Glomerular endothelial cell (primary cell): ENCODE measurements at places on chromosomes 5 and 9.

DNA sequence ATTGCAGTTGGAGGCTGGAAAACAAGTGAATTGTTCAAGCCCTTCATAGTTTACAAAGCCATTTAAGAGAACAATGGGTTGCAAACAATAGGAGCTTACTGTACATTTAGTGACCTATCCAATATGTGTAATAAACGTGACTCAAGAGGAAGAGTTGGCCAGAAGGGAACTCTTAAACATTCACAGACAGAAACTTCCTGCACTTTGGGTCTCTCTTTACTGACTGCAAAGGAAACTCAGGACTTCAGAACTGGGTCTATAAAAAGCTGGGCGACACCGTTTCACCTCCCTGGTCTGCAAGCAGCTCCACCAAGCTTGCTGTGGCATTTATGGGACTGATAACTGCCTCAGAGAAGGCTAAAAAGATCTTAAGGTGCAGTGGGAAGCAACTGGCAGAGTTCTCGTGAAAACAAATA lies 48.7 kb upstream of the SPATA31D4 start:
- peak; percentile 72 for DNase-seq

DNA sequence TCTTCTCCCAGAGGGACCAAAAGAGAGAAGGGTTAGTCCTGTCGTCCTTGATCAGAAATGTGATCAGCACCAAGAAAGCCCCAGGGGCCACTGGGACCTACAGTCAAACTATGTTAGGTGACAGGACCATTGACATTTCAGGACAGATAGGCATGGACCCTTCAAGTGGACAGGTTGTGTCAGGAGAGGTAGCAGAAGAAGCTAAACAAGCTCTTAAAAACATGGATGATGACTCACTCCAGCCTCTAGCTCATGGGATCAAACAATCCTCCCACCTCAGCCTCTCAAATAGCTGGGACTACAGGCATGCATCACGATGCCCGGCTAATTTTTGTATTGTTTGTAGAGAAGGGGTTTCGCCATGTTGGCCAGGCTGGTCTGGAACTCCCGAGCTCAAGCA lies 2.3 kb upstream of the AQP3 start:
- DNase-seq: no peak

DNA sequence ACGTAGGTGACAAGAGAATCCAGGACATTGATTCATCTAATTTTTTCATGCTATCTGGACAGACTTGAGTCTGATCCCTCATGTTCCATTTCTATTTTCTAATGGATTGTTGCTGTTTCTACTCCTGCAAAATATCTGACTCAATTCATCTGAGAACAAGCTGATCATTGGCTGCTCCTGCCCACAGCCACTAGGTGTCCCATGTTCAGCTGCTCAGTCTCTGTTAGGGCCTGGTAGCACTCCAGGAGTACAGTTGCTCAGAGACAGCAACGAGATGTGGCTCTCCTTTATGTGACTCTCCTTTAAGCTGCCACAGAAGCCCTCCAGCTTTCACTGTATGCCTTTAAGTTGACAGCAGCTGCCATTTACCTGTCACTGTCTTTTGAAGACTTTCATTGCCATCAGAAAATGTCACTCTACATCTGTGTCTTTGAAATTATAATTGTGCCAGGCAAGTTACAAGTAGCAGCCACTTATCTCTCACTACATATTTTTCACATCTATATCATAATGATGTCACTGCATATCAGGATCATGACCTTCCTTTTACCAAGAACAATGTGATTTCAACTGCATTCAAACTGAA lies 1944.2 kb upstream of the NUDT12 start:
- no peak for DNase-seq

DNA sequence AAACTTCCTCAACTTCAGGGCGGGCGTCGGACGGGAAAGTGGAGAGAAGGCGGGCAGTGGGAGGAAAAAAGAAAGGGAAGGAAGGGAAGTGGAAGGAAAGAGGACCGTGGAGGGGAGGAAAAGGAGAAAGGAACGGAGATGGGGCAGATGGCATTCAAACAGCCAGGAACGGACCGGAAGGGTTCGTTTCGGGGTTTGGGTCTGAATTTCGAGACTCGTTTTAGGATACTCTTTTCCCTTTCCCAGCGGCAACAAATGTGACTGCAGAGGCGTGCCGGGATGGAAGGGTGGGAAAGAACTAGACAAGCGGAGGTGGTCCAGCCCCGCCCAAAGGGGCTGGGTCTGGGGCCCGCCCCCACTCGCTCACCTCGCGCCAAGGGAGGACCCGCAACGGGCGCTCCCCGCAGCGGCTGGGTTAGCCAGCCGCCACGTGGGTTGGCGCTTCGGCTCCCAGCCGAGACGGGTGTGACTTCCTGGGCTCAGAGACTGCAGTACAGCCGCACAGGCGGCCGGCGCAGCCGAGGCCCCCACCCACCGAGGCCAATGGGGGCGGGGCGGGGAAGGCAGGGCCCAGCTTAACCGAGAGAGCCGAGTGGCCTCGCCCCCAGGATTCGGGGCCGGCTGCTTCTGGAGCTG lies 2.7 kb downstream of the VCAN start:
- no peak for DNase-seq

- no peak for DNase-seq
Measured at GRCh38 chr5:454936-455335, 12.0 kb downstream of the EXOC3 start.

GRCh38 chr9:136307215-136307750 lies 3.4 kb upstream of the CCDC187 start:
- DNase-seq: no peak

GRCh38 chr5:82332064-82332855 lies 54.1 kb upstream of the RPS23 start:
- no peak for DNase-seq

DNA sequence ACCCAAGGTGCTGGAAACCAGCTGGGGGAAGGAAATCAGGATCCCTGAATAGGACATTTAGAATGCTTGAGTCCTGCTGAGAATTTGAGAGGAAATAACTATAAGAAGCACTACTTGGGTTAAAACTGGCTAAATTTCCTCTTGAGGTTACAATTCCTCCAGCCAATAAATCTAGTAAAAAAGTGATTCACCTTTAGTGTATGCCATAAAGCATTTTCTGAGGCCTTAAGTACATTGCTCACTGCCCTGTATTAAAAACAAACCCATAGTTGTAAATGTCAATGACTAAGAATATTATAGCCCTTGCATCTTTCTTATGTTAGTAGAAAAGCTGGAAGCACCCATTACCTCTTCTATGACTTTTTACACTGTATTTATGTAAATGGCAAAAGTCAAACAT lies 634.7 kb upstream of the ARRDC3 start:
- no peak for DNase-seq

- DNase-seq: no peak
Measured at GRCh38 chr9:92718086-92719001, 46.3 kb downstream of the BICD2 start.

DNA sequence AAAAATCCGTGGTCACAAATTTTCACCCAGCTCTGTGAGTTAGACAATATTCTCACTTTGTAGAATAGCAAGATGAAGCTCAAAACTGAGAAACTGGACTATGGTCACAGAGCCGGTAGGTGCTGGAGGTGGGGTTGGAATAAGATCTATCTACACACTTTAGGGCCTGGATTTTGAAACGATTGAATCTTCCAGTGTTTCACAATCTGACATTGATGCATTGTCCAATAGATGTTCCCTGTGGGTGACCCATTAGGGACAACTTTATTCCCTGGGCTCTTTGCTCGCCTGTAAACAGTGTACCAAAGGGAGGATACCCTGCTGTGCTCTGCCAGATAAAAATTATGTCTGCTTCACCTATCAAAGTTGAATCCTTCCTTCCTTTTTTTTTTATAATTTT lies 145.4 kb upstream of the MPDZ start:
- DNase-seq: no peak

- DNase-seq: no peak
Measured at GRCh38 chr9:79430619-79431018, 141.1 kb upstream of the TLE4 start.

DNA sequence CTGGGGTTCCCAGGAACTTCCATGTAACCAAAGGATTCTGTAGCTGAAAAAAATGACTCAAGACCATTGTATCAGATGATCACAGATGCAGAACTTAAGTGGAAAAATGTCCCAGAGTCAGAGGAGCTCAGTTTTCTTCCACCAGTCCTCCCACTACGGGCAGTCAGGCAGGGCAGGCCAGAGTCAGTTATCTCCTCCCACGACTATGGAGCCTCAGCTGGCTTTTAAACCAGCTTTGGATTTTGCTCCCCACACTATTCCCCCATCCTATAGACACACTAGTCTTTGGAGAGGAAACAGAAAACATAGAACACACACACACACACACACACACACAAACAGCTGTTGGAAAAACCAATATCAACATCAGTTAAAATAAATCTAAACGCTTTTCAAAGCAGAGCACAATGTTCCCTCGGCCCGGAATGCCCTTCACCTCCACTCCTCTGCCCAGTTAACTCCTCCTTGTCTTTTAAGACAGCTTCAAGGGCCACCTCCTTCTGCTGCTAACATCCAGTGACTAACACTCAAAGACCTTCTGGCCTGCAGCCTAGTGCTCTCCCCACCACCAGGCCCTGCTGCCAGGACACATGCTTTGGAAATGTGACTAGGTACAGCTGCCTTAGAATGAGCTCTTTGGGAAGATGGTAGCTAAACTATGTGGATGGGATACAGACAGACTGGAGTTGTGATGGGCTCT lies 56.8 kb downstream of the NIPAL4 start:
- no peak for DNase-seq

DNA sequence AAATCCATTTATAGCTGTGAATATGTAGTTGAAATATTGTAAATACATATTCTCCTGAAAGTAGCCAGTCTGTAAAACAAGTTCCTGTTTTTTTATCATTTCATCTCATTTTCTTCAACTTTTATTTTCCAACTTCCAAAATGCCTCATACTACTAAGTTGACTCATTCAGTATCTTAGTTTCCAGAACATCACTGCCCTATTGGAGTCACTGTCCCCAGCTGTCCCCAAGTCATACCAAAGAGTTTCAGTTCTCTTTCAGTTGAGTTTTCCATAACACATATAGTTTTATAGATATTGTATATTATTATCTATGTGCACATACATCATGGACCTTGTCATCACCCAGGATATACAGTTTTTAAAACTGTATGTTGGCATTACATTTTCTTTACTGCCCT lies 261.7 kb downstream of the CDH12 start:
- no peak for DNase-seq

- no peak for DNase-seq
Measured at GRCh38 chr5:118981783-118982182, 6.6 kb downstream of the DTWD2 start.

GRCh38 chr9:86642721-86643120 lies 288.5 kb upstream of the TUT7 start:
- DNase-seq: no peak

DNA sequence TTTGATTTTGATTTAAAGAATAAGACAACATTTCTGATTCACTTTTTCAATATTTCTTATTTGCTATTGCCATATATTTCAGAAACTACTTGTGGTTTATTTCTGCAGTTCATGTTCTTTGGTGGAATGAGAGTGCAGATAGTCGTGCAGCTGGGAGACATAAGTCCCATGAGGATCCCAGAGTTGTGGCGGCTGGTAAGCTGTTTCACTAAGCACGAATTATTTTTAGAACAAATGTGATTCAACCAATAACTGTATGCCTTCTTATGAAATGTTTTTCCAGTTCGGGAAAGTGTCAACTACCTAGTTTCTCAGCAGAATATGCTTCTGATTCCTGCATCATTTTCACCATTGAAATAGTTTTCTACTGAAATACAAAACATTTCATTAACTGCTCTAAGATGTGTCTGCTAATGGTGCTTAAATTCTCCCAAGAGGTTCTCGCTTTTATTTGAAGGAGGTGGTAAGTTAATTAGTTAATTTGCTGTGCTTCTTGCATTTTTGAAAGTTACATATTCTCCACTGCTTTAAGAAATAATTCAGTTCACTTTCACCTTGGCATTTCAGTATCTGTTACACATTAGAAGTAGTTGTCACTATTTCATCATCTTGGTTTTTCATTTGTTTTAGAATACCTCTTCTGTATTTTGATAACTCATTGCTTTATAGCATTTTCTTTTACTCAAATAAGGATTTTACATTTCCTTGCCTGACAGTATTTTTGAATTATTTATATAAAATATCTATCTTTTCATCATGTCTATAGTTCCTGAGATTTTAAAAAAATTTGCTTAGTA lies 9.0 kb downstream of the NIPSNAP3B start:
- no peak for DNase-seq

DNA sequence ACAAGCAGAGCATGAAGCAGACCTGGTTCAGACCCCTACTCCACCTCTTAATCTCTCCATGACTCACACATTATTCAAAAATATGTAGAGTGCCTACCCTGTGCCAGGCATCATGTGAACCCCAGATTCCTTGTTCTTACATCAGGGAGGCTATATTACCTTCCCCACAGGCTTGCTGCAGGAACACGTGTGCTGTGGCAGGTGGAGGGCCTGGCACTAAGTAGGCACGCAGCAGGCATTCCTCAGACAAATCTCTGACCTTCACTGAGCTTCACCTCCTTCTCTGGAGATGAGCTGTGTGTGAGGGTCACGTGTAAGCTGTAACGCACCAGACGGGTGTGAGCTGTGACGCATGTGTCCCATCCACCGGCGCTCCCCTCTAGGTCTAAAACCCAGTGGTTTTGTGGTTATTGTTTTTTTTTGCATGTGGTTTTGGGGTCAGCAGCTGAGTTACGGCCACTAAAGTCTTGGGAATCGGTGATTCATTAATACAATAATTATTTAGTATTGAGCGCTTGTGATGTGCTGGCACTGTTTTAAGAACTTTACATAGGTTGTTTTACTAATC lies 30.3 kb downstream of the ANGPTL2 start:
- no peak for DNase-seq

DNA sequence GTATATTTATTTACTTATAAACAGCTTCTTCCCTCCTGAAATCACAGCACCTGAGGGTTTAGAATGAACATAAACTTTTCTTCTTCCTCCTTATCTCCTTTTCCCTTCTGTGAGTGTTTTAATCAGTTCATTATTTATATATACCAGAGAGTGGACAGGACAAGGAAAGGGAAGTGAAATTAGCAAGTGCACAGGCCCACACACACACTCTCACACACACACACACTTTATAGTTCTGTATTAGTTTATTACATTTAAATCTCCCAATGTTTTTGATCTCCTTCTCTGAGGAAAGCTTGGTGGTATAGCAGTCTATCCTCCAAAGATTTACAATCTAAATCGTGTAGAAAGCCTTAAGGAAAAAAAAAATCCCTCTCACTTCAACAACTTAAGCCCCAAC lies 353.5 kb downstream of the NDUFS4 start:
- no peak for DNase-seq

- no peak for DNase-seq
Measured at GRCh38 chr5:38940230-38940858, 94.5 kb downstream of the OSMR start.
